ENCODE measurements at places on chromosomes 4 and X.

- DNase-seq: no peak
Observed at GRCh38 chr4:28558895-28559294, 1698.3 kb downstream of the STIM2 start.

GRCh38 chrX:71532078-71532752, 689 bp upstream of the OGT start:
- no peak for DNase-seq

DNA sequence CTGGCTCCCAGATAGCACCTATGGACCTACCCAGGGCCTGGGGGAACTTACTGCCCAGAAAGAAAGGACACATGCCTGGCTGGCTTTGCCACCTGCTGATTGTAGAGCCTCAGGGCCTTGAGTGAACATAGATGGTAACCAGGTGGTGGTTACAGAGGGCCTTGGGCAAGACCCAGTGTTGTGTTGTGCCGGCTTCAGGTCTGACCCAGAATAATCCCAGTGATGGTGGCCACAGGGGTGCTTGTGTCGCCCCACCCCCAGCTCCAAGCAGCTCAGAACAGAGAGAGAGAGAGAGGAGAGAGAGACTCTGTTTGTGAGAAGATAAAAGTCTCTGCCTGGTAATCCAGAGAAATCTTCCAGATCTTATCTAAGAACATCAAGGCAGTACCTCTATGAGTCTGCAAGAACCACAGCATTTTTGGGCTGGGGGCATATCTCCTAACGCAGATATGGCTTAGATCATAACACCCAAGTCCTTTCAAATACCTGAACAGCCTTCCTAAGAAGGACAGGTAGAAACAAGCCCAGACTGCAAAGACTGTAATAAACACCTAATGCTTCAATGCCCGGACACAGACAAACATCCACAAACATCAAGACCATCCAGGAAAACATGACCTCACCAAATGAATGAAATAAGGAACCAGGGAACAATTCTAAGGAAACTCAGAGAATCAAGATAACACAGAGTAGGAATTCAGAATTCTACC, 16.3 kb upstream of the RP2 start:
- no peak for DNase-seq

- no peak for DNase-seq
Observed at GRCh38 chr4:184428787-184429186, 45.6 kb downstream of the IRF2 start.

DNA sequence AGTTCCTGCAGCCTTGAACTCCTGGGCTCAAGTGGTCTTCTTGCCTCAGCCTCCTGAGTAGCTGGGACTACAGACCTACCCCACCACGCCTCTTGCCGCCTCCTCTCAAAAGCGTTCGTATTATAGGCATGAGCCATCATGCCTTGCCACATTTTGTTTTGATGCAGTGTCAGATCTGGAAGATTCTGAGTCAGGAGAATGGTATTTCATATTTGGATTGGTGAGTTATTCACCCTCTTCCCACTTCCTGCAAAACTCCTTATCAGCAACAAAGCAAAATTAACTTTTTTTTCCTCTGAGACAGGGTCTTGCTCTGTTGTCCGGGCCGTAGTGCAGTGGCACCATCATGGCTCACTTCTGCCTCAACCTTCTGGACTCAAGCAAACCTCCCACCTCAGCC, 29.6 kb downstream of the REST start:
- no peak for DNase-seq

DNA sequence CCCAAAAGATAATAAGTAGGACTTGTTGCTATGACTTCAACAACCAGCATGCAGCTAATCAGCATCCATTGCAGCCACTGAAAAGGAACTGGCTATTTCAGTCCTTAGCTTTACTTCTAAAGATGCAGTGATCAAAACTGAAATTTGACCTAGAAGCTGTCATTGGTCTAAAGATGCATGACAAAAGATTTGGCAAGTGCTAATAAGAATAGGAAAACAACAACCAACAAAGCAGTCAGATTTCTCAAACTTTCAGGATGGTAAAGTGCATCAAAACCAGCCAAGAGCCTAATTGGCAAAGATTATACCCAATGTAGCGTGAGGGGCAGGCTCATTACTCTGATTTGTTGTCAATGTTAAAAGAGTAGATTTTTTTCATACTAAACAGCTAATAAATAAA, 77.1 kb upstream of the WDR17 start:
- no peak for DNase-seq

DNA sequence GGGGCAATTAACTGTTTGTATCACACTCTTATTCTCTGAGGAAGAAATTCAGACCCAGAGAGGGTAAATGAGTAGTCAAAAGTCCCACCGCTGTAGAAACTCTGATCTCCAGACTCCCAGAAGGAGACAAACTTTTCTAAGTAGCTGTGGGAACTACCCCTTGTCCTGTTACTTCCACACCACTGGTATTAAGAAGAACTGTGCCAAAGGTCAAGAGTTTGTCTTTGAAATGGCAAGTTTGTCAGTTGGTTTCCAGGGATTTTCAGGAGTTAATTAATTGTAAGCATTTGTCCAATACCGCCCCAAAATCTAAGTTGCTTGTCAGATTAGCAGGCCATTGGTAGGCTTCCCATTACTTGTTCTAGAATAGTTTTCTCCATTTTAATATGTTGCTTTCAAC, 85.7 kb downstream of the GC start:
- DNase-seq: no peak

DNA sequence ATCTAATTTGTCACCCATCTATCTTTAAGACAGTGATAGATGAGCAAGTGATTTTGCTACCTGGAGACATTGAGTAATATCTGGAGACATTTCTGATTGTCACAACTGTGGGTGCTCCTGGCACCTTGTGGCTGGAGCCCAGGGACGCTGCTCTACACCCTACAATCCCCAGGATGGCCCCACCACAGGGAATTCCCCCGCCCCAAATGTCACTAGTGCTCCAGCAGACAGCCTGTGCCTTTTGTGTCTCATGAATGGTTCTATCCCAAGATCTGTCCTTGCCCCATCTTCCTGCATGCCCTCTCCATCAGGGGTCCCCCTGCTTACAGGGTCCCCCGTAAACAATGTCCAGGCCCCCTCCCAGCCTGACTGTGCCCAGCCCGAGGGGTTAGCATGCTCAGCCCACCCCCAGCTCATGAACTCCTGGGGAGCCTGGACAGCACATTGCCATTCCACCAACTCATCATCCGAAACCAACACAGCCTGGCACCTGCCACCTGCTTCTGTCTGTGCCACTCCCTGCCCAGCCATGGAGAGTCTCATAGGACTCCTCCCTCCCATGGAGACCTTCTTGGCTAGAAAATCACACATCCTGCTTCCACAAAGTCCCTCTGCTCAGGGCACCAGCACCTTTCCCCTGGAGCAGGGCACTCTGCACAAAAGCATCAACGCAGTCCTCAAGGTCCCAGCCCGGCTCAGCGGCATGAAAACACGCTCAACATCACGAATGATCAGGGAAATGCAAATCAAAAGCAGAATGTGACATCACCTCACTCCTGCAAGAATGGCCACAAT, 5.7 kb downstream of the P2RY8 start:
- DNase-seq: no peak

DNA sequence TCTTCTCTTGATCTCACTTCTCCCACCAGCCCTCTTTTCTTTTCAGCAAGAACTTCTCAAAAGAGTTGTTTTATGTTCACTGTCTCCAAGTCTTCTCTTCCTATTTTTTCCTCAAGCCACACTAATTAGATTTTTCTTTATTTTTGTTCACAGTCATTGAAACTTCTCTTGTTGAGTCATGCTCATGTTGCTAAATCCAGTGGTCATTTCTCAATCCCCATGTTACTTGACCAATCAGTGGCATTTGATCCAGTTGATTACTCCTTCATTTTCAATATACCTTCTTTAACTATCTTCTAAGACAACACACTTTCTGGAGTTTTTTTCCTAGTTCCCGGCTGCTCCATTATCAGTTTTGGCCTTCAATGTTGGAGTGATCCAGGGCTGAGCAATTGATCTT, 103.1 kb upstream of the LSM6 start:
- DNase-seq: no peak

DNA sequence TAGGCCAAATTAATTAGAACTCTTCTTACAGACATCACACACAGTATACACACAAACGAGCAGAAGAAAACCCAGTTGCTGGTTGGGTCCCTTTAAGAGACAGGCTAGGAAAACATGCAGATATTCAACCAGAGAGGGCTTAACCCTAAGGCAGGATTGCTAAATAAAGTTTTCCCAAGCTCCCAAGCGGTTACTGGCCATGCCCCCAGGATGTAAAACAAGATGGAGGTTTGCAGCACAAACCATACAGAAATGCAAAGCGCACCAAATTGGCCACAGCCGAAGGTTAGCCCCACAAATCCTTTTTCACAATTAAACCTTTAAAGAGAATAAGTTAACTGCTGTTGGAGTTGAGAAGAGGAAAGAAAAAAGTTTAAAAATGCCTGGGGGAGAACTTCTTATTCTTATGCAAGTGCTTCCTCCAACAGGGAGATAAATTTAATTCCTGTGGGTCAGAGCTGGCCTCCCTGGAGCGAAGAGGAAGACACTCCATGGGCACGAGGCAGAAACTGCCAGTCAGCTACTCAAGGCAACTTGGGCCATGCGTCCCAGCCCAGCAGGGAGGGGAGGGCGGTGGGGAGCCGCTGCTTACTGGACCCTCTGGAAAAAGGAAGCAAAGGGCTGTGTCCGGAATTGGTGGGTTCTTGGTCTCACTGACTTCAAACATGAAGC, 167.6 kb upstream of the ARSJ start:
- no peak for DNase-seq

- DNase-seq: no peak
Observed at GRCh38 chrX:123871309-123871708, 11.5 kb downstream of the XIAP start.

DNA sequence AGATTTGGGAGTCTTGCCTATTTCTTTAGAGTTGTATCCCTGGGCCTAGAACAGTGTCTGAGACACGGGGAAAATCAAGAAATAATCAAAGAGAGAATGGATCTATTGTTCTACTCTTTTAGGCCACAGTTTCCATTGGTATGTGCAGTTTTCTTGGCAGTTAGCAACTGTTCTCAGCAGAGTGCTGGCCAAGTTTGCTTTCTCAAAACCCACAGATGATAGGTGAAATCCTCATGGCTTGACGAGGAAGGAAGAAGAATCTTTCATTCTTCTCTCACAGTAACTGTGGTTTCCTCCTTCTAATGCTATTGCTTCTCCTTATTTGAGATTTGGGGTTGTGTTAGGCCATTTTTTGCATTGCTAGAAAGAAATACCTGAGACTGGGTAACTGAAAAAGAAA, 42.2 kb downstream of the AGA start:
- no peak for DNase-seq

- no peak for DNase-seq
Observed at GRCh38 chr4:176545872-176546271, 226.1 kb downstream of the SPCS3 start.

- DNase-seq: no peak
Observed at GRCh38 chrX:55582447-55582846, 40.8 kb upstream of the FOXR2 start.

- no peak for DNase-seq
Observed at GRCh38 chrX:148389629-148390028, 110.8 kb upstream of the AFF2 start.

GRCh38 chr4:110617646-110618580, 5.0 kb downstream of the PITX2 start:
- DNase-seq: no peak

- peak; percentile 10 for DNase-seq
Observed at GRCh38 chr4:1731180-1731579, 9.9 kb downstream of the TACC3 start.

DNA sequence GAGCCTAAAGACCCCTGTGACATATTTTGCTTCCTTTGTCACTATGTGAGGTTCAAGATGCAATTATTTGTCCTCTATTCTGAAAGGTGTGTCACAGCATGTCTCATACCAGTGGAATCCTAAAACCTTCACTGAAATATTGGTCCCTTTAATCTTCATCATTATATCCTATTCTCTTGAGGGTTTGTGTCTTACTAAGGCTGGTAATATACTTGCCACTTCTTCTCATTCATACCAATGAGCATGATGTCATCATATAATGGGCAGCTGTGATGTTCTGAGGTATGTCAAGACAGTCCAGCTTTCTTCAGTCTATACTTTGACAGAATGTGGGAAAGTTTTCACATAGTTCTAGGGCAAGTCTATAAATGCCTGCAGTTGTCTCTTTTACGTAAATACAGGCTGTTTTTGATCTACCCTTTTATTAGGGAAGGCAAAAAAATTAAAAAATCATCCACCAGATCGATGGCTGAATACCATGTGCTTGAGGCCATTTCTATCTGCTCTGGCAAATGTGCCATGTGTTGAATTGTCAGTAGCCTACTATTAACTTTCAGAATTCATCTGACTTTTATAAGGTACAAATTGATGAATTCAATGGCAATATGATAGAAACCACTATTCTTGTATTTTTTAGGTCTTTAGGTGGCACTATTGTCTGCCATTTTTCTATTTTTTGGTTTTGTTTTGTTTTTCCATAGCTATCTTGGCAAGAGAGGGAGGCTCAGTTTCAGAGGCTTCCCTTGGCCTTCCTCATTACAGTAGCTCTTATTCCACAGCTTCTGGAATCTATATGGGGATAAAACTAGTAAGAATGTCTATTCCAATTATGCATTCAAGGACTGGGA, 209.0 kb downstream of the PPARGC1A start:
- DNase-seq: no peak

DNA sequence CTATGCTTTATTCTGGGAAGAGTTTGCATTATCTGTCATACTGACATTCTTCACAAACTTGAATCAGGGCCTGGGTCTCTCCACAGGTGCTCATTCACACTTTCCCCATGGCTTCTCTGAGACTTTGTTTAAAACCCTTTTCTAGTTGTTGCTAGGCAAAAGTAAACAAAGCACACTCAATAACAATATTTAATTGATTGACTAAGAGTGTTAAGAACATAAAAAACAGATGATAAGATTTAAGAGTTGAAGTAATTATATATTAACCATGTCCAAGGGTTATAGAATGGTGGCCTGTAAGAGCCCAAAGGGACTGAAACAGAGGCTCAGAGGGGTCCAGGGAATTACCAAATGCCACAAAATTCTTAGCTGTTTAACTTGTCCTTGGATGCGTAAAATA, 7.1 kb downstream of the MAOA start:
- no peak for DNase-seq

DNA sequence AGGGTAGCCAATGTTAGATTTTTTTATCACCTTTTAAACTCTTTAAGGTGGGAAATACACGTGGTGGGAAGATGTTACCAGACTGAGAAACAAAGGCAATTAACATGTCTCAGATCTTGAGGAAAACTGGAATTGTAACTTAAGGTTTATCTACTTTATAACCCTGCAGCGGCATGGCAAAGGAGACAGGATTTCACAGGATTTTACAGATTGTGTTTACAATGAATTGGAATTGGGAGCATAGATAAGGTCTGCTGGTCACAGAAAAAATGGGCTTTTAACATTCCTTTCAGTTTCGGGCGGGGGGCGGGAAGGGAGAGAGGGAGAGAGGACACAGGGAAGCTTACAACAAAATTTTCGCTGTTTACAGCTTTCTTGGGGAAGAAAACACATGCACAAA, 467.5 kb upstream of the CT83 start:
- DNase-seq: no peak

DNA sequence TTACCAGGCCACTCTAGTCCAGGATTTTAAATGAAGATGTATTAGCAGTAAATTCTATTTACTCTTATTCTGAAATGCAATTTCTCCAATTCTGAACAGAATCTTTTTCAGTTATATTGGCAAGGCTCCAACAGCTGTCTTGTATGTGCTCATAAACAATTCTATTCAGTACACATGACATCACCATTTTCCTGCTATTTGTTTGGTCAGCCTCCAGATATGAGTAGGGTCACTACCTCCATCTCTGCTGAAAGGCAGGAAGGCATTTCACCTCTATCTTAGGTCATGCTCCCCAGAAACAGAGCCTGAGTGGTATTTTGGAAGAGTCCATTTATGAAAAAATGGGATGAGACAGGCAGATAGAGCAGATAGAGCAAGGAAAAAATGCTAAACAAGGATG, 151.1 kb upstream of the ADGRL3 start:
- DNase-seq: no peak
